ENCODE measurements at places on chromosomes 5 and 9.

DNA sequence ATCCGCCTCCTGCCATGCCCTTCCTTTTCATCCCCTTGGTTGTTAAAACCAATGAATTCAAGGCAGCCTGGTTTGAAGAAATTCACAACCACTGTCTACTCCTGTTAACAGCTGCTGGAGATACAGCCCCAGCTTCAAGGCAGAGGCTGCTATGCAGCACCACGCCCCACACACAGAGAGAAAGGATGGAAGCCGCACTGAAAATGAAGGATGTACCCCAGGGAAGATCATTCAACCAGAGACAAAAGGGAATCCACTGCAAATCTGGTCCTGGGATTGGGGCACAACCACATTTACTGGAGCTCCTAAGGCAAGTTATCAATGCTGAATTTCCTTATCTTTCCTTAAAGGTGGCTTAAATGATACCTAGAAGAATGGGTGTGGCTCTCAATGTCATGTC is 58.7 kb downstream of the DPYSL3 start:
- DNase-seq, result no peak

DNA sequence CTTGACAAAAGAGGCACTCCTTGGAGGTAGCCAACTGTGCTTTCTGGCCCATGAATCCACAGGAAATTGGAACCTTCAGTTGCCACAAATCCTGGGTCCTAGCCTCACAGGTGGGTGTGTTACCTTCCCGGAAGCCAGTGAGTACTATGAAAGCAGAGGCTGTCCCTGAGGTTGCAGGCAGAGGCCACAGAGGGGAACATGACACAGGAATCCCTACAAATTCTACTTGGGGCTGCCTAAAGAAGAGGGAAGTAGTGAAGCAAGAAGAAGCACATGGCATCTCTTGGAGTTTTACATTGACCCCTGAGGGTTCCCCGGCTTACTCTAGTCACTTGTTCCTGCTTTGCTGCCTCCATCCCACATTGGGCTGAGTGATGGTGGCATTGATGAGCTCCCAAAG is 2.6 kb downstream of the SLC22A5 start:
- DNase-seq, result no peak

- DNase-seq, result no peak
Observed at GRCh38 chr5:159041444-159042198, 58.1 kb downstream of the EBF1 start.

GRCh38 chr5:43661102-43661501 is 58.1 kb downstream of the NNT start:
- no peak for DNase-seq

DNA sequence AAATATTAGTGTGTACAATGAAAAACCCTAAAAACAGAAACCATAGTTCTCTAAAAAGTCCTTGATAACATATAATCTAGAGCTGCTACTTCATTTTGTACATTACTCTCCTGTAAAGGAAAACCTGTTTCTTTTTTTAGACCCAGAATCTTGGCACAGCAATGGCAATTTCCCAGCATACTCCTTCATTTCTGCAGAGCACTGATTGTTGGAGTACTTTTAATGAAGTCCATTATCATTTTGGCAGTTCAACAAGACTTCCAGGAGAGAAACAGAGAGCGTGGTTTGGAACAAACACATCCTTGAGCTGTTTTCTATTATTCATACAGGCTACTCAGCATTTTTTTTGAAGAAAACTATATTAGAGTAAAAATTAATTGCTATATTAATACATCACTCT is 22.7 kb upstream of the MROH2B start:
- DNase-seq, result no peak

DNA sequence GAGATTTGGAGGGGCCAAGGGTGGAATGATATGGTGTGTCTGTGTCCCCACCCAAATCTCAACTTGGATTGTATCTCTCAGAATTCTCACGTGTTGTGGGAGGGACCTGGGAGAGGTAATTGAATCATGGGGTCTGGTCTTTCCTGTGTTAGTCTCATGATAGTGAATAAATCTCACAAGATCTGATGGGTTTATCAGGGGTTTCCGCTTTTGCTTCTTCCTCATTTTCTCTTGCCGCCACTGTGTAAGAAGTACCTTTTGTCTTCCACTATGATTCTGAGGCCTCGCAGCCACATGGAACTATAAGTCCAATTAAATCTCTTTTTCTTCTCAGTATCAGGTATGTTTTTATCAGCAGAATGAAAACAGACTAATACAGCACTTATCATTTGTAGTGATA is 29.5 kb upstream of the SPIN1 start:
- DNase-seq, result no peak

DNA sequence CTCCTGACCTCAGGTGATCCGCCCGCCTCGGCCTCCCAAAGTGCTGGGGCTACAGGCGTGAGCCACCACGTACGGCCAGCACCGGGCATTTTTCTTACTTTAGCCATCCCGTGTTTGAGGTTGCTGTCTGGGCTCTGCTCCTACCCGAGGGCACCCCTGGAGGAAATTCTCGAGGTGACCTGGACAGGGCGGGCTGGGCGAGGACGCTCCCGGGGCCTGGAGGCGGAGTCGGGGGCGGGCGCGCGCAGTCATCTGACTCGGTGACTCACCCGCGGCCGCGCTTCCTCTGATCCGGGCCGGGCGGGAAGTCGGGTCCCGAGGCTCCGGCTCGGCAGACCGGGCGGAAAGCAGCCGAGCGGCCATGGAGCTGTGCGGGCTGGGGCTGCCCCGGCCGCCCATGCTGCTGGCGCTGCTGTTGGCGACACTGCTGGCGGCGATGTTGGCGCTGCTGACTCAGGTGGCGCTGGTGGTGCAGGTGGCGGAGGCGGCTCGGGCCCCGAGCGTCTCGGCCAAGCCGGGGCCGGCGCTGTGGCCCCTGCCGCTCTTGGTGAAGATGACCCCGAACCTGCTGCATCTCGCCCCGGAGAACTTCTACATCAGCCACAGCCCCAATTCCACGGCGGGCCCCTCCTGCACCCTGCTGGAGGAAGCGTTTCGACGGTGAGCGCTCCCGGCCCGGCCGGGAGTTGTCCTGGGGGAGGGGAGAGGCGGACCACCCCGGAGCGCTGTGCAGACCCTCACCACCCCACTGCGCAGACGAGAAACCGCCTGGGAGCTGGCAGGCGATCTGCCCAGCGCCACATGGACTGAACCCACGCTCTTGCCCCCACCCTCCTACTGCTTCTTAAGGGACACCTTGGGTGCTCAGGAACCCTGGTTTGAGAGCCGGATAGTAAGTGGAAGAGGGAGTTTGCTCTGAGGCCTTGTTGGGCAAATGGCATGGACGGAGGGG is at the start of gene HEXB:
Gene HEXB, plus strand, starts transcription at position 334 of the 952 bp plus-strand sequence. Its CDS starts 28 bp downstream, at position 362.
- peak; percentile 86 for DNase-seq

DNA sequence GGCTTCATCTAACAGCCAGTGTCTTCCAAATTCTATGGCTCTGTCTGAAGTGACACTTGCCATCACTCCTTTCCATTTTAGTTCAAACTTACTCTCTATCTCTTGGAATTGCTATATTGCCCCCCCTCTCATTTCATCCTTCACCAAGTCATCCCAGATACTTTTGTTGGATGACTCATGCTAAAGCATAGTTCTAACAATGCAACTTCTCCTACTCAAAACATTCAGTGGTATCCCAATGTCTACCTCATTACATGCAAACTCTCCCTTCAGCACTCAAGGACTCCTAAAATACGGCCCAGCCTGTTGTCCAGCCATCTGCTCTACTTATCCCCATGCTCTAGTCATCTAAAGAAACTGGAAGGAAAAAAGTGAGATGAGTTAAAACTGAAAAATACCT is 171.6 kb downstream of the RASEF start:
- no peak for DNase-seq

DNA sequence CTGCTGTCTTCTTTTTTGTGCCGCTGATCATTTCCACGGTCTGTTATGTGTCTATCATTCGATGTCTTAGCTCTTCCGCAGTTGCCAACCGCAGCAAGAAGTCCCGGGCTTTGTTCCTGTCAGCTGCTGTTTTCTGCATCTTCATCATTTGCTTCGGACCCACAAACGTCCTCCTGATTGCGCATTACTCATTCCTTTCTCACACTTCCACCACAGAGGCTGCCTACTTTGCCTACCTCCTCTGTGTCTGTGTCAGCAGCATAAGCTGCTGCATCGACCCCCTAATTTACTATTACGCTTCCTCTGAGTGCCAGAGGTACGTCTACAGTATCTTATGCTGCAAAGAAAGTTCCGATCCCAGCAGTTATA is 17.1 kb downstream of the F2R start:
- no peak for DNase-seq

DNA sequence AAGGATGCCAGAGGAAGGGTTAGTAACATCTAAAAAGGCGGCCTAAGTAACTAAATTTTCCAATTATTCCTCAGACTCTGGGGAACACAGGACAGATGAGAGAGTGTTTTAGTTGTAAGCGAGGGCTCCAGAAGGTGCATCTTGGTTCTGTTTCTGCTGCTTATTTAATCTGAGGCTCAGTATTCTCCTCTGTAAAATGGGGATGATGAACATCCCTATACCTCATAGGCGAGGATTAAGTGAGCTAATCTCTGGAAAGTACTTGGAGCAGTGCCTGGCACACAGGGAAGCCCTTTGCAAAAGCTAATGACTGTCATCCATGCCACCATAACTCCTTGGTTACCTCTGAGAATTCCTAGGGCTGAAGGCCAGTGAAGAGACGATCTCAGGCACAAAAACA is 59.0 kb downstream of the SHB start:
- no peak for DNase-seq

GRCh38 chr5:43110606-43111170 is 10.0 kb upstream of the ZNF131 start:
- DNase-seq, result no peak

DNA sequence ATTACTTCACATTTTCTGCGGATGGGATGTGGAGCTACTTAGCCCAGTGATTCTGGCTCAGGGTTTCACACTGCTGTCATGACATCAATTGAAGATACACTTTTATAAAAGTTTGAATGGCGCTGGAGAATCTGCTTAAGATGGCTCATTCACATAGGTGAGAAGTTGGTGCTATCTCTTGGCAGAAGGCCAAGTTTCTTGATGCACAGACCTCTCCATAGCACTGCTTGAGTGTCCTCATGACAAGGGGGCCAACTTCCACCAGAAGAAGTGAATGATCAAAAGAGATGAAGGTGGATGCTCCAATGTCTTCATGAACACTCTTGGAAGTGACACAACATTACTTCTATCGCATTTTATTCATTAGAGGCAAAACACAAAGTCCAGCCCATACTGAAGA is 403.7 kb upstream of the CCNG1 start:
- no peak for DNase-seq

DNA sequence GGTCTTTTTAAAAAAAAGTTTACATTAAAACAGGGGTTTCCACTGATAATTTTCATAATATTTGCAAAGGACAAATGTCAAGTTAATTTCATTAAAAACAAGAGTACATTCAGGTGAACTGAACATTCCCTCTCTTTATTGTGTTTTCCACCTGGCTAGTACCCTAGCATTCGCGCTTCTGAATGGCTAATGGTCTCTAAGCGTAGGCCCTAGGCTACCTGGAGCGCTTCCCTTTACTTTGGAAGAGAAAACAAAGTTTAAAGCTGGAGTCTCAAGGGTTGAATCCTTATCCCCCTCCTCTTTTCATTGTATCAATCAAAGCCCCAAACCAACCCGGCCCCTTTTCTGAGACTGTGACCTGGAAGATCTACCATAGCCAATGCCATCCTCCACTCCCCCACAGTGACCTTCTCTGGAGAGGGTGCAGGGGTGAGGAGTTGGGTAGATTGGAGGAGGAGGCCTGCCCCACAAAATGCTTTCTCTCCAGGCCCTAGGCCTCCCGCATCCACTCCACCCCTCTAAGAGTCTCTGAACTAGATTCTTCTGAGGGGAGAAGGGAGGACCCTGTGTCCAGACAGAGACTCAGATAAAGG is 73.3 kb upstream of the TBCA start:
- DNase-seq, result no peak

DNA sequence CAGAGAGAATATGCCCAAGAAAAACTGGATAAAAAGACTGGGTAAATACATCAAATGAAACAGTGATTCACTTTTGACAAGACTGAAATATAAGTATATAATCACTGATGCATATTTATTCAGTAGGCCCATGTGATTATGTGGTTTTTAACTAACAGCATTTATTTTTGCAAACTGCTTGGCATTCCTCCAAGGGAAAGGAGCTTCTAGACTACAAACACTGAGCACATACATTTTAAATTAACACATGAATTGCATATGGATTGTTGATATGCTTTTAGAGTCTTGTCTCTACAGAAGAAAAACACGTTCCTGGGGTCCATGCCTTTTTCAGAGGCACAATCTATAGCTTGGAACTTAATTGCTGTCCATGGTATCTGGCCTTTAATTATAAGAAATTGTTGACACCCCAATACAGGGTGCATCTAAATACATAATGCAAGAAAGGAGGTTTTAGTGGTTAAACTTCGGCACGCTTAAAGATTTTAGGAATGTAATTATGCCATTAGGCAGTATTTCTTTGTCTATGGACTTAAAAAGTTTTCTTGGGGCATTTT is 6.9 kb upstream of the MEIKIN start:
- DNase-seq, result no peak

DNA sequence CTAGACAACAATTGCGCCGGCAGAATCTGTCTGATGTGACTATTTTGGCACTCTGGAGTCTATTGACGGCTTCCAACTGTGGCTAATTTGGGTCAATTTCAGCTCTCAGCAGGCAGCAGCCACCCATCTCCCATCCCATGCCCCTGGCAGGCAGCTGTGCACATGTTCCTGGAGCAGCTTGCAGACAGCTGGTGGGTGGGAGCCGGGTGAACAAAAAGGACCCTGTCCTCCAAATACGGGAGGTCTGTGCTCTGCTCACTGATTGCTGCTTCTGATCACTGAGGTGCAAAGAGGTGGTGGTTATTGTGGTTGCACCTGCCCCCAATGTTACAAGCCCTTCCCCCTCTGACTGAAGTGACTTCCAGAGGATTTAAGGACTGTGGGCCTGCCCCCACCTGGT is 45.0 kb upstream of the N4BP3 start:
- DNase-seq, result no peak

- no peak for DNase-seq
Observed at GRCh38 chr5:37867654-37868053, 27.8 kb upstream of the GDNF start.

- no peak for DNase-seq
Observed at GRCh38 chr9:2729721-2730120, 12.4 kb downstream of the KCNV2 start.

DNA sequence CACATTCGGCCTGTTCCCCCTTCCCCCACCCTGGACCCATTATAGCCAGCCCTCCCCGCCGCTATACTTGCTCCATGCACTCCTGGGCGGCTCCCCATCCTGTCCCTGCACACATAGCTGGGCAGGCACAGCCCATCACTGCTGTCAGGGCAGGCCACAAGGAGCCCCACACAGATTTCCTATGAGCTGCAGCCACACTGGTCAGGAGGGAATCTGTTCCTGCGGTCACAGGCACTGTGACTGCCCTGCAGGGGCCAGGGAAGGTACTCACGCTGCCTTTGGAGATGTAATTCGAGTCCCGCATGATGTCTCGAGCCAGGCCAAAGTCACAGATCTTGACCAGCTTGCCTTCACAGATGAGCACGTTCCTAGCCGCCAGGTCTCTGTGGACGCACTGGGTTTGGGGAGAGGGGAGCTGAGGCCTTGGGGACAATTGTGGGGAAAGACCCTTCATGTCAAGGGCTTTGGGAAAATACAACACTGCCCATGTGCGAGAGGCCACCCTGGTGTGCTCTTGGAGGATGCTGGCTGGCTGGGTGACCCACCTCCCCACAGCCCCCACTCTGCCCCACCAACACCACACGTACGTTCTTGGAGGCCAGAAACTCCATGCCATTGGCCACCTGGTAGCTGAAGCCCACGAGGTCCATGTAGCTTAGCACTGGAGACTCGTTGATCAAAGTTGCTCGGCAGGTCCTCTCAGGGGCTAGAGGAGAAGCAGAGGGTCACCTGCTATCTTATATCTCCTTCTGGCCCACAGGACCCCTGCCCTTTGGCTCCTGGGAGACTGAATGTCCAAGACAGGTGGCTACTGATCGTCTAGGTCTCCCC is 34.5 kb upstream of the CSF1R start:
- no peak for DNase-seq

Data from stimulated activated CD4-positive, alpha-beta T cell treated with anti-CD3 and anti-CD28 coated beads, Interleukin-12 subunit alpha, Interleukin-12 subunit beta, amount 100 ng/mL, for 24 hours (primary cell).